Right ventricle myocardium inferior (tissue), 1 donor: ENCODE measurements at places on chromosomes 2 and 18. TPM values are rescaled to one million over a fixed set of nuclear protein-coding genes. Genes with fewer than 3 reads are reported as not detected.

DNA sequence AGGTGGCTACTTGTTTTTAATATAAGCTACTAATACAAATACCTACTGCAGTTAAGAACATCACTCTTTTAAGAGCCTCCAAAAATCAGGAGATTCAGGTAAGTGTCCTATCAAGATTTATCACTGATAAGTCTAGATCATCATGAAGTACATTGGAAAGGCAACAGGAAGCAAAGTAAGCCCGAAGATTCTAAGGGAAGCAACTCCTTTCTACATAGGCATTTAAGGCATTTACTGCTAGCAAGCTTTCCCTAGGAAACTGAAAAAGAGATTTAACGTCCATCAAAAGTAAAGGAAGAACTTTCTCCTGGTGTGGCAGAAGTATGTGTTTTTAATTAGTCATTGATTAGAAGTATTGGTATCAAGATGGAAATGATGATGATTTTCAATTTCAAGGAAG lies 3.7 kb downstream of the STK17B start:
- no peak for DNase-seq

GRCh38 chr2:96788442-96789244 lies 27.4 kb upstream of the CNNM3 start:
- DNase-seq, result peak; percentile 65

- DNase-seq, result no peak
These were observed 5.6 kb downstream of the FBXO36 start for GRCh38 chr2:229927817-229928321.

DNA sequence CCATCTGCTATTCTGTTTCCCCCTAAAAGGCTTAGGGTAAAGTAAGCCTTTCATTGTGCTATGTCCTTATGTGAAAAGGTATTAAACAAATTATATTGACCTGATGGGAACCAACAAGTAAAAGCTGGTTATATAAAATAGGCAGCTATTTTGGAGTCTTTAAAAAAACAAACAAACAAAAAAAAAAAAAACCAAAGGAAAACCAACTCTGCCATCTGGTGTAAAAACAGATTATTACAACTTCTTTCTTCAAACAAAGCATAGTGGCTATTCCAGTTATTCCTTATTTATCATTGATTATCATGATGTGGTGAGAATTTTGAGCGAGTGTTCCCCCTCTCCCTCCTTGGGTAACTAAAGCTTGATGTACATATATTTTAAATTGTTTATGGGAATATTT lies 122.3 kb upstream of the FHL2 start:
- DNase-seq, result no peak

Gene KRCC1
- 23.8 TPM for total RNA-seq

GRCh38 chr2:36530178-36530982 lies 67.6 kb downstream of the FEZ2 start:
- no peak for DNase-seq

Gene DNAJC5G
- total RNA-seq, result 1.9 TPM

DNA sequence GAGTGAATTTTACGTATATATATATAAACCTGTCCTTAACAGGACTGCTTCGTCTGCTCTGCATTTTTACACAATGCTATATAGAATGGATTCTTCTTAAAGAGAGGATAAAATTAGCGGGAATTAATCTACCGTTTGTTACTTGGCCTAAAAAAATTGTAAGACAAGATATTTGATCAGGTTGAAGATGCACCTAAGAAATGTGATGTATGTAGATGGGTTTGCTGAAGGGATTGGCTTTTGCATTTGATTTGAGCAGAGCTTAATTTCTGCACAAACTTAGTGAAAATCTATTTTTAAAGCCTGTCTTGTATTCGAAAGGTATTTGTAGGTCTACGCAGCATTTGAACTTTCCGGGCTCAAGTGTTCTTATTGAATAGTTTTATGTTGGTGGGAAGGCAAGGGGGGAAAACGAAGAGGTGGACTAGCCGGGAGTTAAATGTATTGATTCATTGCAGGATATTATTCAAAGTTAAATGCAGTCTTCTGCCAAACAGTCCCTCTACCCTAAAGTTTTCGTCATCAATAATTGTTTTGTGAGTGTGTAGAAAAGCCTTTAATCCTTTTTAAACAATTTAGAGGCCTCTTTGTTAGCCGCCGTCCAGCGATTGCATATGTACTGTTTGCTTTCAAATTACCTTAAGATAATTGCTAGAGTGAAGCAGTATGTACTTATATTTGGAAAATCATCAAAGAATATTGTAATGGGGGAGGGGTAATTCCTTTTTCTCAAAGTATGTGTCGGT lies 1.2 kb downstream of the PPP1CB start:
- no peak for DNase-seq

DNA sequence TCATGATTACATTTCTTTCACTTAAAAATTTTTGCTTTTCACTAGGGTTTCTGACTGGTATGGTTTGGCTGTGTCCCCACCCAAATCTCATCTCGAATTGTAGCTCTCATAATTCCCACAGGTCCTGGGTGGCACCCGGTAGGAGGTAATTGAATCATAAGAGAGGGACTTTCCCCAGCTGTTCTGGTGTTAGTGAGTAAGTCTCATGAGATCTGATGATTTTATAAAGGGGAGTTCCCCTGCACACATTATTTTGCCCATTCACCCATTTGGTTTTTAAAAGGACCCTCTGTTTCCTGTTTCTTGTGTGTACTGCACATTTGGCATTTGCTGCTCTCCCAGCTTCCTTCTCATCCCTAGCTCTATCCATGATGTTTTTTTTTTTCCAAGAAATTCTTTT lies 27.8 kb upstream of the NETO1 start:
- DNase-seq, result no peak

- DNase-seq, result no peak
These were observed 298.2 kb upstream of the HNRNPA3 start for GRCh38 chr2:176914371-176914770.

Gene C2orf42
- total RNA-seq, result 14.1 TPM

Gene RUFY4
- not detected for total RNA-seq

Gene LIMS2
- 260 TPM for total RNA-seq

DNA sequence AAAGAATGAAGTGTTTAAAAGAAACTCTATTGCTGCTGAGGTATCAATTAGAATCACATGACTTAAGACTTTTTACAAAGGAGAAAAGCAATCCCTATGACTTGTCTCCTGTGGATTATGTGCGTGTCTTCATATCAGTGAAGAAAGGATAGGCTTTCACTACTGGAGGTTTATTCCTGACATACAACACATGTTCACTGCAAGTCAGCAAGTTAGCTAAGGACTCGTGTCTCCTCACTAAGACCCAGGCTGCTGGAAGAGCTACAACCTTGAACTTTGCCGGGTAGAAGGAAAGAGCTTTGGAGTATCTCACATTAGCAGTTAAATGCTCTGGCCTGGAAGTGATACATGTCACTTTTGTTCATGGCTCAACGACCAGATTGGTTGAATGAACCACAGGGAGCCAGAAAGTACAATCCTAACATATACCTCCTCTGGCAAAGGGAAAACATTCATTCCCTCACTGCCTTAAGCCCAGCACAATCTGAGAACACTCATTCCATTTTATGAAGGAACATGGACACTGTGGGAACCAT lies 215.3 kb downstream of the RNF152 start:
- no peak for DNase-seq

Gene EVX2
- not detected for total RNA-seq

Gene ATP6V1B1
- not detected for total RNA-seq

- DNase-seq, result no peak
These were observed 13.6 kb upstream of the CXCR4 start for GRCh38 chr2:136131484-136131960.

DNA sequence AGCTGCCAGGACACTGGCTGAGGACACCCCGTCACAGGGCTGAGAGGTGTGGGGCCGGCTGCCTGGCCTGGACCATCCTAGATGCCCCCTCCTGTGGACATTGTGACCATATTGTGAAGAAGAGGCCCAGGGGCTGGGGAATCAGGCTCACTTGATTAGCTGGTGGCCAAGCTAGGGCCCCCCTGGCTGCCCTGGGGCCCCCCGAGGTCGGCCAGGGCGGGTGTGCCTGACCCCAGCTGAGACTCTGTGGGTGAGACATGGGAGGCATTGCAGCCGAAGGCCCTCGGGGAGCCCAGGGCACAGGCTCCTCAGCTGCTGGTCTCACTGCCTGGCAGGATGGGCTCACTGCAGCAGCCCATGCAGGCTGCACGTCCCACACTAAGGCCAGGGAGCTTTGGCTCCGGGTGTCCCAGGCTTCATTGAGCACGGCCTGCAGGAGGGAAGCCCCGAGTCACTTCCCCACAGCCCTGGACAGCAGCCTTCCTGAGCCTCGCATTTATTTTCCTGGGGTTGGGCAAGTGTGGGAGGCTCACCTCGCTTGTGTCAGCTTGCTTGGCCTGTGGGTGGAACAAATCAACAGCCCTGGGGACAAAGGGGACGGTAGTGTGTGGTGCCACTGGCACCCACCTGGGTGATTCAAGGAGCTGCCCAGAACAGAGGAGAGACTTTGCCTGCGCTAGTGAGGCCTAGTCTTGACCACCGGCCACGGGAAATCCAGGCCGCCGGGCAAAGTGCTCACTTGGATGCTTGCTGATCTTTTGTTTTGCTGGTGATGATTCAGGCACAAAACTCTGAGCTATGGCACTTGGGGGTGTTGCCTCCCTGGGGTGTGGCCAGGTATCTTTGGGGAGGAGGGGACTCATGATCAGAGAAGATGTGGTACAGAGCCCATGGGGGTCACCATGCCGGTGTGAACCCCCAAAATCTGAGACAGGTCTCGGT lies 1.3 kb downstream of the GAL3ST2 start:
- no peak for DNase-seq

DNA sequence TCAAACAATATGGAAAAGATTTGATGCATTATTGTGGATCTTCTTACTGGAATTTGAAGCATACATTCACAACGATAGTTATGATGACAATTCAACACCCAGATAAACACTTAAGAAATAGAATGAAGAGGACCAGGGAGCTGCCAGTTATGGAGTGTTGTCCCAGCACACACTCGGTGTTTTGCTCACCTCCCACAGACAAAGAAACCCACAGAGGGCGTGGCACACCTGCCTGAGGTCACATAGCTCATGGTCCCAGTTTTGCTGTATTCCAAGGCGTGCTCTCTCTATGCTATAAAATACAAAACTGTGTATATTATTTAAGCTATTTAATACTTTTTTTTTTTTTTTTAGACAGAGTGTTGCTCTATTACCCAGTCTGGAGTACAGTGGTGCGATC lies 31.1 kb downstream of the EFR3B start:
- DNase-seq, result no peak

Gene HOXD13
- total RNA-seq, result not detected

Gene PFN4
- total RNA-seq, result 0.32 TPM

Gene TCF23
- total RNA-seq, result 0.16 TPM

DNA sequence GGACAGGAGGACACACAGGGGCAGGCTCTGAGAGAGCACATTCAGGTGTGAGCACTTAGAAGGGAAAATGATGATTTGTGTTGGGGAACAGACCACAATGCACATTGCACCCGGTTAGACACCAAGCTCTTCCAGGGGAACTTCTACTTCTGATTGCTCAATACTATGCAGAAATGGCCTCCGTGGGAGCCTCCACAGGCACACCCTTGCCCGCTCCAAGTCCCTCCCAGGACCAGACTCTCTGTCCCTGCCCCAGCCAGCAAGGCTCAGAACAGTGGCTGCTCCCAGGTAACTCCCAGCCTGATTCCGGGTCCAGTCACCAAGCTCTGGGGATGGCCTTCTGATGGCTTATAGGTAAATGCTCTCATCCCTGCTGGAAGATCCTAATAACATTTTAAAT lies 56.2 kb downstream of the BCL2L11 start:
- no peak for DNase-seq

DNA sequence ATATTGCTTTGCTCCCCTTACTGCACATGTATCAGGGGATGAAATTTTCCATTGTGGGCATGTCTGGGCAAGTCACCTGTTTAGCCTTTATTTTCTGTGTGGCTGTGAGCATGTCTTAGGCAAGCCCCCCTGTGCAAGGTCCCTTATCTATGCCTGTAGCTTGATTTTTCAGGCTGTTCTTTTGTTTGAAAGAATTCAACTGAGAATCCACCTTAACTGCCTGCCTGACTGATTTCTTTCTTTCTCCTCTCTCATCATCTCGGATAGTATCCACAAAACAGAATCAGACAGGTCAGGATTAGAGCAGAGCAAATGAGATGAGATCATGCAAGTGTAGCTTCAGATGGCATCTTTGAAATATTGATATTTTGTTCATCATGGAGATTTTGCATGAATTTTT lies 1147.5 kb upstream of the ACVR2A start:
- no peak for DNase-seq

DNA sequence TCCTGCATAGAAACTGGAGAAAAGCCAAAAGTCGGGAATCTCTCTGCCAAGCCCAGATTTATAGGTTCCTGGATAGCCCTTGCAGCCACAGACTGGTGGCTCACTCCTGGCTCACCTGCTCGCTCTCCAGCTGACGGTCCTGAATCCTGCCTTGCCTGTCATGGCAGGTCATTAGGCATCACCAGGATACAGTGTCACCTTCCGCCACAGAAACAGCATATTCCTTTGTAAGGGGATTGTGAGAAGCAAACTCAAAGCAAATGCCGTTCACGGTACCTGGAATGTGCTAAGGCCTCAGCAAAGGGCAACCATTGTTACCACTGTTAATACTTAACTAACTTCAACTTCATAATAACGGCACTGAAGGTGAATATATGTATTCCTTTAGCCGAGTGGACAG lies 57.1 kb upstream of the GPR45 start:
- DNase-seq, result no peak

Gene ARID5A
- total RNA-seq, result 8.7 TPM

- no peak for DNase-seq
These were observed 438.2 kb upstream of the MAP2 start for GRCh38 chr2:208985644-208986043.

DNA sequence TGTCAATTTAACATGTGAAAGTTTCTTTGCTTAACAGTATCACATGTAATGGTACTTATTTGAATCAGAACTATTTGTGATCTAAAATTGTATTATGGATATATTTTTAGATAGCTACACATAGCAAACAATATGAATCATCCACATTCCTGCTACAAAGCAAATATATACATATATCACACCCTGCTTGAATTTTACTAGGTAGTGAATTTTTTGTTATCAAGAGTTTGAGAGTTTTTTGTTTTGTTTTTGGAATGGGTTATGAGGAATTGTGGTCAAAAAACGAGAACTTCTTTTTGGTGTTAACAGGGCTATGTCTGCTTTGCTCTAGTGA lies 635.7 kb downstream of the NRXN1 start:
- DNase-seq, result no peak

GRCh38 chr2:218125095-218125494 lies 733 bp upstream of the CXCR2 start:
- no peak for DNase-seq

Gene SLC5A7
- total RNA-seq, result 0.11 TPM

DNA sequence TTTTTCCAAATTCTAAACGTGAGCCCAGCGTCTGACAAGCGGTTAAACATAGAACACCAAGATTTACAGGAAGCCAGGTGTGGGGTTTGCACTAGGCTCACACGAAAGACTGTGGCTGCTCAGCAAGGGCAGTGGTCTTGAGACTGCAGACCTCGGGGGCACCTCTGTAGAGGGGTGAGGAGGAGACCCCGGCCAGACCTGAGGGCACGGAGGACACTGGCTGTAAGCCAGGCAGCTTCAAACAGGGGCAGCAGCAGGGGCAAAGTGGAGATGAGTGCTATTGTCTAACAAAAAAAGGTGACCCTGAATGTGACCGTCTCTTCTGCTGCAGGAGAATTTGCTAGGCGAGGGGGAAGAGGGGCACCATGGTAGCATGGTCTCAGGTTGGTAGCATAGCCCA lies 140.3 kb downstream of the CYP26B1 start:
- no peak for DNase-seq

Gene ANKRD30BL
- not detected for total RNA-seq
